Stimulated activated CD4-positive, alpha-beta T cell treated with anti-CD3 and anti-CD28 coated beads, Interleukin-4, amount 100 ng/mL, for 1 hour (primary cell): ENCODE measurements at places on chromosomes 12 and 14.
A peak's percentile ranks its signal among the peaks of the same experiment; 100 is the strongest.

GRCh38 chr12:123363390-123363739 is 1.3 kb downstream of the SBNO1 start:
- no peak for DNase-seq

GRCh38 chr14:83624541-83624940 is 1905.4 kb upstream of the FLRT2 start:
- no peak for DNase-seq

DNA sequence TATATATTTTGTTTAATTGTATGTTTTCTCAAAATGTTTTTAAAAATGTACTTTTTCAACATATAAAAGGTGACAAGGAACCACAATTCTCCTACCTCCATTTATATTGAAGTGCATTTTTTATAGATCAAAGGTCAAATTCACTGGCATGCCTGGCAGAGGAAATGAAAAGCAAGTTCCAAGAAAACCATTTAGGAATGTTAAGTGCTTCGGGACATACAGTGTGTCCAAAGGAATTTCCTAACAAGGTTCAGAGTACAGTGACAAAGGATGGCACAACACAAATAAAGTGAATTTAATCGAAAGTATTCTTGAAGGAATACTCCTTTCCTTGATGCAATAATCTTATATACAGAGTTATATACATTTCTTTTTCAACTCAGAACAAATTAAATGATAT is 242.3 kb downstream of the CCER1 start:
- no peak for DNase-seq

DNA sequence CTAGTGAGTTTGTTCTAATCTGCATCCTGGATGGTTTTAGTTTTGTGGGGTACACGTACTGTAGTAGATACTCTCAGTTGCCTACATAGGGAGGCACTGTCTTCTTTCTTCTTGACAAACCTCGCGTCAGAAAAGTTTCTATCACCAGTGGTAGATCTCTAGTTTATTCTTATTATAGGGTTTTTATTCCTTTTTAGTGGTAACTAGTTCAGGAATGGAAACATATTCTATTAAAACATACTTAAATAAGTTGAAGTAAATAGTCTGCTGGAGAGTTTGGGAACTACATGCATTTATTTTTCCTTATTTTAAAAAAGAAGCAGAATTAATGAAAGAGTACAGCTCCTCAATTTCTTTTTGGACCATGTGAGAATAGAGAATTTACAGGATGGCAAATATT is 33.6 kb upstream of the OR9K2 start:
- DNase-seq, result no peak

DNA sequence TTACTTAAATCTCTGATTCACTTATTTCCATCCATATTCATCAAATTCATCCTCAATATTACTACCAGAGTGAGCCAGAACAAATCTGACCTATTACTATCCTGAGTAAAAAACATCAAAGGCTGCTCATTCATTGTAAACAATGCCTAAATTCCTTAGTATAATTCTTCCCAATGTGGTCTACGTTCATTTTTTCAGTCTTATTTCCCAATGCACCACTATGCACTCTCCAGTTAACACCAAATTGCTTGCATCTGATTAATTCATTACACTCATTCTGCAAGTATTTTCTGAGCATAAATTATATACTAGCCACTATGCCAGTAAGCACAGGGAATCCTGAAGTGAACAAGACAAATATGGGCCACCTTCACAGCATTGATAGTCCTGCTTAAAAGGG is 110.0 kb downstream of the EPS8 start:
- DNase-seq, result no peak

GRCh38 chr14:88289234-88289633 is 33.8 kb downstream of the KCNK10 start:
- no peak for DNase-seq

- no peak for DNase-seq
These were observed 40.8 kb downstream of the CCDC88C start for GRCh38 chr14:91376547-91377477.

GRCh38 chr14:33465846-33466700 is 484.8 kb downstream of the EGLN3 start:
- DNase-seq, result no peak

DNA sequence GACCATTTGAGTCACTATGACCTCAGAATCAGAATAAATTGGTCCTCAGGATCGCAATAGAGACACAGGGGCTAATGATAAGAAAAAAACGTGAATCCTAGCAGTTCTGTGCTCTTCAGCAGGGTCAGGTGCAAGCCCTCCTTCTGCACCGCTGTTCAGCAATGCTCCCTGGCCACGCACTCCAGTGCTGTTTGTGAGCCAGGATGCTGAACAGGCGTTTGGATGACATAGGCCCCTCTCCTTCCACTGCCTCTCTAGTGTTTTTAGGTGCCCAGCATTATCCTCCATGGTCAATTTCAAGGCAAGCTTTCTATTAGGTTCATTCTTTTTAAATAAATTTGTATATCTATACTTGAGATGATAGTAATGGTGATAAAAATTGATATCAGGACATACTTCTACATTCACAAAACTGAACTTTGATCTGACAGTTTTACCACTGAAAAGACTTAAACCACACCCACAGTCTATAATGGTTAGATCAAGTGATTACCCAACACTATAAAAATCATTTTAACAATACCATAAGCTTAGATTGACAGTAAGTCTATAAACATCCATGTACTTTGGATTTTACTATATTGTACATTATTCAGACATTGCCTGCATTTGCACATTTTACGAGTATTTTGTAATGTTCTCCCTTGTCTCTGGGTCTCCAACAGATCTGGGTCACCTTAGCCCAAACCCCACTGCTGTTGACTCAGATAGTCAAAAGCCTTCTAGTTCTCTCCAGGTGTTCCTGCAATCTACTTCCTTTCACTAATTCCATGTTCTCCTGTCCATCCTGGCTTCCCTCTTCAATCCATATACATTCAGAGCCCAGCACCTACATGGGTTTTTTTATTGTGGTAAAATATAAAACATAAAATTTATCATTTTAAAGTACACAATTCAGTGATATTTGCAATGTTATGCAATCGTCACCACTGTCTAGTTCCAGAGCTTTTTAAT is 114.9 kb upstream of the COCH start:
- DNase-seq, result no peak

DNA sequence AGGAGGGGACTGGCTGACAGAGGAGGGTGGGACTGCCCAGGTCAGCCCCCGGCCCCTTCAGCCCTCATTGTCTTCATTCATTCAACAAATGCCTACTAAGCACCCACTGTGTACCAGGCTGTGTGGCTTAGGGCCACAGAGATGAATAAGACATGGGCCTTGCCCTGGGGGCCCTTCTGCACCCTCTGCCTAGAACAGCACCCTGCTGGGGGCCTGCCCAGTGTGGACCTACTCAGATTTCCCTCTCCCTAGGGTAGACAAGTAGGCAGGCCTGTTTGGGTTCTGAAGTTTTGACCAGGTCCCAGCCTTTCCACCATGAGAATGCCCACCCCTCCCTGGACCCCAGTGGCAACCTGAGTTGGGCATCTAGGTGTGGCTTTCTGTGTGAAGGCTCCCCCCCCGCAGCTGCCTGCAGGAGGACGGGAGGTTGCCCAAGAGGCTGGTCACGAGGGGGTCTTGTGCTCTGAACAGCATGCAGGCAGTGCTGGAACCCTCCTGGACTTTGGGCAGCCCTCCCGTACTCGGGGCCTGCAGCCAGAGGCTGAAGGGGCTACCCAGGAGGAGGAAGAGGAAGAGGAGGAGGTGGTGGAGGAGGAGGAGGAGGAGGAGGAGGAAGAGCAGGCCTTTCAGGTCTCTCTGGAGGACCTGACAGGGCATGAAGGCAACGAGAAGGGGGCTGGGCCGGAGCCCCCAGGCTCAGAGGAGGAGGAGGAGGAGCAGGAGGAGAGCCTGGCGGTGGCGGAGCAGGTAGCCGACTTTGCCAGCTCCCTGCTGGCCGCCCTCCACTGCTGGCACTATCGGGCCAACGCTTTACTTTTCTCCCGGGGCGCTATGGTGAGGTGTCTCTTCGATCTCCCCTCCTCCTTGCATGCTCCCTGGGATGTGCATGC is 33.4 kb downstream of the PLEKHG3 start:
- no peak for DNase-seq

DNA sequence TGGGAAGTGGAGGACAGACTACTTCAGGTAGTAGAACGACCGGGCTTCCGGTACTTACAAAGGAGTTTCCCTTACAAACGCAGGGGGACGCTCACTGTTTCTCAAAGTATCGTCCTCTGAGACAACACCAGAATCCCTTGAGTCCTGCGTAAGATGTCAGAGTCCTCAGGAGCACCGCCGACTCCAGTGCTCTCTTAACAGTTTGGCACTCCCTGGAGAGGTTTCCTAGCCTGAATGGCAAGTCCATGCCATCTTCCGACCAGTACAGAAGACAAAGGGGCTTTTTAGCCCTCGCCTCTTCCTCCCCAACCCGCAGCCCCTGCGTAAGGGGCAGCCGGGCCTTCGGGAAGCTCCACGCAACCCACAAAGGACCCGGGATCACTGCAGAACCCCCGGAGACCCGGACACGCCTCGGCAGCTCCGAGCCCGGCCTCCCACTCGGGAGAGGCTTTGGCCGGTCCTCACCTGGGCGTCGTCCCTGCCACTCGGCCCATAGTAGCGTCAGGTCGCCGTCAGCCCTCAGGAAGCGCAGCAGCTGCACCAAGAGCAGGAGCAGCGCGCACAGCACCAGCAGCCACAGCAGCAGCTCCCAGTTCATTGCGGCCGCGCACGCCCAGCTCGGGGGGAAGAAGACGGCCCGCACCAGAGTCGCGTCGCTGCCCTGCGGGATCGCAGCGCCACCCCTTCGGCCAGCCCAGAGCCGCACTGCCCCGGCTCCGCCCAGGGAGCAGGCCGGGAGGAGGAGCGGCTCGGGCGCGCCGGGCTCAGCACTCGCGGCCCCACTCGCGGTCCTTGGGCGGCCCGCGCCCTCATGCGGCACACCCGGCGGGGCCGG is at the start of gene DHRS7:
DHRS7 (minus strand) TSS at position 687 of the 835 bp plus-strand sequence; CDS start at position 598, 89 bp downstream.
- DNase-seq, result peak; percentile 67

DNA sequence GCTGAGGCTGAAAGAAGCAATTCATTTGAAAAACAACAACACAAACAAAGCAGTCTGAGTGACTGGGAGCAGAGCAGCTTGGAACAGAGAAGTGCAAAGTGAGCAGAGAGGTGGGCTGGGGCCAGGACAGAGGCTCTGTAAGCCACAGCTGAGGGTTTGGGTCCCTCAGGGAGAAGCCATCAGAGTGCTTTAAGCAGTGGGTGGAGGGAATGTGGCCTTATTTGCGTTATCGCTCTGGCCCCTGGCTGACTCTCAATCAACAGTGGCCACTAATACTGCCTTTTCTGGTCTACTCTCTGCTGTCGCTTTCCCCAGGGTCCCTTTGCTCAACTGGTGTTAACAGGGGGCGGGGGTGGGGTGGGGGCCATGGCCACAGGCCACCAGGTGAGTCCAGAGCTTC is 44.2 kb downstream of the IRF2BPL start:
- DNase-seq, result no peak

DNA sequence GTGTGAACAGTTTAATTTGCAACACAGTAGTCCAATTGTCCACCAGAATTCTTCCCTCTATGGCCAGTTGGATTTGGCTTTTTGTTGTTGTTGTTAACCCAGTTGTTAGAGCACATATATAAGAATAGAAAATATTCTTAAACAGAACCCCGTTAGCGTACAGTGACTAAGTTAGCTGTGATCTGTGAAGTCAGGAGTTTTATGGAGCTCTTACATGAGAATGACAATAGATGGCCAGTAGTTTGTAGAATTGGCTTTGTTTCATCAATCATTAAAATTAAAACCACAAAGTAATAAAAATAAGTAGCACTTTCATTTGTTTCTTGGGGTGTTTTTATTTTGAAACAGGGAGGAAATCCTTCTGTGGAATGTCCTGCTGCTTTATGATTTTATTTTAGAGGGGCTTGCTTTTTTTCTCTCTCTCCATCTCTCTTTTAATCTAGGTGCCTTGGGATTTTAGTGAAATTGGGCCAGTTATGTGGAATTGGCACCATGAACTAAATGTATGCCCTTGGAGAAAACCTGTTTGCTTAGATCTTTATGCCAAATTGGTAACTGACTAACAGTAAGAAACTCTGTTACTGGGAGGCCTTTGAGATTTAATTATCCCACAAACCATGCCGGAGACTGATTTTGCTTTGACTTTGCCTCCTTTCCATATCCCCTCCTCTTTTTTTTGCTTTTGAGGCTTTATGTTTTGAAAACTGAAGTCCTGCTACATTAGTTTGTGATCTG is 22.9 kb downstream of the FBXW8 start:
- DNase-seq, result no peak

DNA sequence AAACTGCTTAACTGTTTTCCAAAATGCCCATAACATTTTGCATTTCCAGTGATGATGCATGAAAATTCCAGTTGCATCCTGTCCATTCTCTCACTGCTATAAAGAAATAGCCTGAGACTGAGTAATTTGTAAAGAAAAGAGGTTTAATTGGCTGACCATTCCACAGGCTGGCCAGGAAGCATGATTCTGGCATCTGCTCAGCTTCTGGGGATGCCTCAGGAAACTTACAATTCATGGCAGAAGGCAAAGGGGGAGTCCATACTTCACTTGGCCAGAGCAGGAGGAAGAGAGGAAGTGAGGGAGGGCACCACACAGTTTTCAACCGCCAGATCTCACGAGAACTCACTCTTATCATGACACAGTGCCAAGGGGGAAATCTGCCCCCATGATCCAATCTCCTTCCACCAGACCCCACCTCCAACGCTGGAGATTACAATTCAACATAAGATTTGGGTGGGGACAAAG is 18.2 kb upstream of the CLEC2D start:
- peak; percentile 41 for DNase-seq
